ENCODE measurements at places on chromosomes 2 and 18.

DNA sequence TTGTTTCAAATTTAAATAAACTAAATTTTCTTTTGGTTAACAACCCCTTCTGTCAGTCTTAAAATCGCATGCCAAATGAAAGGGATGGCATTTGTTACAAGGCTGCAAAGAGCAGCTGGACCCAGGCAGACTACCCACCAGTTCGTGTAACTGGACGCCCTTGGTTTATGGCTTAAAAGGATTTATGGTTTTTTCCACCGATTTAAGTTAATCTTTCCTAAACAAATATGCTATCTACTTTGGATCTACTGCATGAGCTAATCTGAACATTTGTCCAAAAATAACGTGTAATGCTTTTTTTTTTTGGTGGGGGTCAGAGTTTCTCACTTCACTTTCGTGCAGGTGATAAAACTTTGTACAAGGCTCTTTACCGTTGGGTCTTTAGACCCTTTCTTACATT, 62.9 kb downstream of the DIS3L2 start:
- DNase-seq, result no peak

- no peak for DNase-seq
Observed at GRCh38 chr18:49875155-49875554, 61.8 kb upstream of the ACAA2 start.

GRCh38 chr2:70705160-70705850, 62.7 kb downstream of the ADD2 start:
- no peak for DNase-seq

DNA sequence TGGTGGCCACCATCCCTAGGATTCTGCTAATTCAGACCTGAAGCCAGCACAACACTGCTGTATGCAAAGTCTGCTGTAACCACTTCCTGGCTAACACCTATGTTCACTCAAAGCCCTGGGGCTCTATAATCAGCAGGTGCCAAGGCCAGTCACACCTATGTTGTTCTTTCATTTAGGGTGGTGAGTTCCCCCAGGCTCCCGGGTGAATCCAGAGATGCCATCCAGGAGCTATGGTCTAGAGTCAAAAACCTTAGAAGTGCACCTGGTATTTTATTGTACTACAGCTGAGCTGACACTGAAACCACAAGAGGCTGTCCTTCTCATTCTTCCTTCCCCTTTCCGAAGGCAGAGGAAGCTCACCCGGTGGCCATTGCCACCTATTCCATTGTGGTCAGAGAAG, 46.2 kb upstream of the CCDC141 start:
- no peak for DNase-seq

- no peak for DNase-seq
Observed at GRCh38 chr18:616380-616995, 19.7 kb downstream of the CLUL1 start.

GRCh38 chr2:104658904-104659591, 194.9 kb upstream of the POU3F3 start:
- DNase-seq, result no peak

DNA sequence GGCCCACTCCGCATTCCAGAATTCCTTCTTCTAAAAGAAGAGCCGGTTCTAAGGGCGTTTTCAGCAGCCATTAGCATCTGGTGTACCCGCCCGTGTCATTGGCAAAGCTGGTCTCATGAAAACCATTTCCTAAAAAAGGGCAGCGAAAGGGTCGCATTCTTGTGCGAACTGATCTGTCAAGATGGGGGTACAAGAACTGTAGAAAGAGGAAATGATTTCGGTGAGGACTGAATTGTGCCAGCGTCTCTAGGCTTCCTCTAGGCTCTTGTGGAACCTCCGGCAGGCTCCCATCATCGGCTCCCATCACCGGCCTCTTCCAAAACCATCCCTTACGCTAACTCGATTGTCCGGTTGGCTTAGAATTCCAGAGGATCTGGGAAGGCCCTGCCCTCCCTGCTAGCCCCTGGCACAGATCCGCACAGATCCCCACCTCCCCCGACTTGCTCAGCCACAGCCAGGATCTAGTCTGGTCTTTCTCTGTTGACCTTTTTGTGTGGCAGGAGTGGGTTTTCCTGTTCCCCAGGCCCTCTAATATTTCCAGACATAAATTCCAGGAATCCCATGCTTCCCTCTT, 1.3 kb downstream of the RAB31 start:
- no peak for DNase-seq
